Activated B cell treated with CpG ODN at 0.5 μM for 24 hours (primary cell): ENCODE measurements at places on chromosomes 2 and 18. TPM values are rescaled to one million over a fixed set of nuclear protein-coding genes. Genes with fewer than 3 reads are reported as not detected.
A peak's percentile ranks its signal among the peaks of the same experiment; 100 is the strongest.

DNA sequence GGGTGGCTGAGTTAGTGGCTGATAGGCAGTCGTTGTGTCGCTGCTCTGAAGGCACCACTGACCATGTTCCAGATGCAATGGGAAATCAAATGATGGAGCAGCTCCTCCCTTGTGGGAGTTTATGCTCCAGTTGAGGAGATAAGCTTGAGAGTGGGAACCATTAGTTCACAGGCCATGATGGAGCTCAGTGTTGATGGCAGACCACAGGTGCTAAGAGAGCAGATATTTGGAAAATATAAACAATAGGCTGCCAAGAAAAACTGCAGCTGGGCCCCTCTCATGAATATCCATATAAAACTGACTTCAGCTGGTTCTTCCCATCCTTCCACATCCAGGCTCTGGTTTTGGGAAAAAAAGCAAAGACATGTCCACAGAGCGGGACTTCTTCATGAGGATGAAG is 63.1 kb downstream of the EPAS1 start:
- DNase-seq = no peak

GRCh38 chr2:225318440-225318839 is 81.1 kb upstream of the NYAP2 start:
- DNase-seq = no peak

- DNase-seq = no peak
Observed at GRCh38 chr2:218323526-218324472, 31.5 kb upstream of the TMBIM1 start.

- no peak for DNase-seq
Observed at GRCh38 chr2:225276207-225276606, 123.3 kb upstream of the NYAP2 start.

- no peak for DNase-seq
Observed at GRCh38 chr2:45301307-45302277, 292.3 kb upstream of the SIX2 start.

DNA sequence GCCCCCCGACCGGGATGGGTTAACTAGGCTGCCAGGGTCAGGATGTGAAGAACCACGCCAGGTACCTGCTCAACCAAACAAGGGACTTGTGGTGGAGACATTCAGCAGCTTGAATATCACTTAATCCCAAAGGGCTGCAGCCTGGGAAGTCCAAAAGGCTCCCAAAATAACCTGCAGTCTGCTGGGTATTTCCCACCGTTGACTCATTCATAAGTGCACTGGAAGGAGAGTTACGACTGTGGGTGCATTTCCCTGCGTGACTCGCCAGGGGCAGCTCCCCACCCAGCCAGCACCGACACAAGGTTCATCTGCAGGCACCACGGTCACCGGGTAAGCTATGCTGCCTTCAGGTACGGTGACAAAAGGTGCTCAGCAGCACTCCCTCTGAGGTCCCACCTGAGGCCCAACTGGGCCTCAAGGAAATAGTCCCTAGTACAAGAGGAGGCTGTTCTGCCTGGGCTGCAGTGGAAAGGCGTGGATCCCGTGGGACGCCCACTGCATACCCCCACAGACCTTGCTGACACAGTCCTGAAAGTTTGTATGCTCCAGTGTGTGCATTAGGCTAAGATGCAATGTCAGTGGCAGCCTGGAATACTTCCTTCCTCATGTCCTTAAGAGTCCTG is 86.5 kb downstream of the UXS1 start:
- peak; percentile 40 for DNase-seq

GRCh38 chr2:96664366-96664925 is 21.9 kb downstream of the FER1L5 start:
- no peak for DNase-seq

DNA sequence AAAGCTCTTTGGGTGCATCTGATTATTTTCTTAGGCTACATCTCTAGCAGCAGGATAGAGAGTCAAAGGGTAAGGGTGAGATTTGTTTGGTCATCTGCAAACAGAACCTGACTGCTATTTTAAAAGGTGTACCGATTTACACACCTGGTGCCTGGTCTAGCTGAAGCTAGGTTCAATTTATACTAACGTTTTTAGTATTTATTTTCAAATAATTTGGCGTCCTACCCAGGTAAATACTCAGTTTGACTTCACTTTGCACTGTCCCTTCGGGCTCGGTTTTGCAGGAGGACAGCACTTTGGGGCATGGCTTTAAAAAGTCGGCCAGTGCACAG is 683 bp downstream of the PTRHD1 start:
- DNase-seq = no peak

GRCh38 chr2:9951272-9951521 is 296 bp upstream of the GRHL1 start:
- no peak for DNase-seq

DNA sequence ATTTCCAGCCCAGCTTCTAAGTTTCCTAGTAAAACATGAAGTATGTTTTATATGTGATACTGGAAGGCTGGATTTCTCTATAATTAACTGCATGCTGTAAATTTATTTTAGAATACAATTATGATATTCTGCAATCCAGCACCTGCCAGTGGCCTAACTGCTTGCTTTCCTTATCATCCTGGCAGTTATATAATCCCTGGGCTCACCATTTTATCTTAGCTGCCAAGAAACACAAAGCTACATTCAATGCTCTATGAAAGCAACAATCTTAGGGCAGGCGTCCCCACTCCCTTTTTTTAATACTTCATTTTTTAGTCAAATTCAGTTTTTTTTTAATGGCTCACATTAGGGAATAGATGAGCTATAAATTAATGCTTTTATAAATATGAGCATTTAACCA is 38.4 kb upstream of the UBXN4 start:
- DNase-seq = no peak

- no peak for DNase-seq
Observed at GRCh38 chr2:73291461-73292315, 1.7 kb downstream of the EGR4 start.

DNA sequence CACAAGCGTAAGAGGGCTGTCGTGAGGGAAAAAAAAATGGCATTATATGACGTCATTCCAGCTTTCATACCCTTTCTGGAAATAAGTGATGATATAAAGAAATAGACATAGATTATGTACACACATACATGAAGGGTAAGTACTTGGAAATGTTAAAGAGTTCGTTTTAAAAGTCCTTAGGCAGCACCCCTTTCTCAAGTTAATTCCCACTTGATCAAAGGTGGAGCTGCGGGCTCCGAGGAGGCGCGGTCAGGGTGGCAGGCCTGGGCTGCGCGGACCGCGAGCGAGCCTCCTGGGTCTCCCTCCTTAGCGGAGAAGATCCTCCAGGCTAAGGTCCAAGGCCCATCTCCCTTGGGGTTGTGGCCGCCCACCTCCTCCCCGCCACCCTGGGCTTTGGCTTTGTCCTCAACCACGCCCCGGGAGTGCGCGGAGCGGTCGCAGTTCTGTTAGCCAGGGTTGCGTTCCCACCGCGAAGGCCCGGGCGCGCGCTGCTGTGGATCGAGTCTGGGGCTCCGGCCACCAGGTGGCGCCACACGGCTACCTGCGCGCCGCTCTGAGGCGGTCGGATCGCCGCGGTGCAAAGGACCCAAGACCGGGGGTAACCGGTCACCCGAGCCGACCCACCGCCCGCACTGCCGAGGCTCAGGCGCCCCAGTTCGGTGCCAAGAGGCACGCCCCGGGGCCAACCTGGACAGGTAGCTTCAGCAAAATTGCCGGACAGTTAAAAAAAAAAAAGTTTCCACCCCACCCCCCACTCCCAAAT is 66.8 kb downstream of the HNRNPLL start:
- peak; percentile 84 for DNase-seq

DNA sequence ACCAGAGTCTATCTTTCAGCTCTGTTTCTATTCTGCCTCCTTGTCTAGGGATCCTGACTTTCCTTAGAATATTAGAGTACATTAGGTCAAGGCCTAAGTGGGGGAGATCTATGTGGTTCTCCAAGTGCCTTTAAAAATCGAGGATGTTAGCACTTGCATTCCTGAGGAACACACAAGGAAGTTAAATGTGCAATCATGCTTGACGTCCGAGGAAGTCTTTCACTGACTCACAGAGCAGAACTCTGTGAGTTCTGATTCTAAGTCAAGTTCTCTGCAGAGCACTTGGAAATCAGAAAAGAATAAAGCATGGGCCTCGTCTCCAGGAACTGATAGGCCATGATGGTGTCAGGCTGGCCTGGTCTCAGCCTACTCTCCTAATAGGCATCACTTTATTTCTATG is 17.2 kb downstream of the FHOD3 start:
- DNase-seq = no peak

GRCh38 chr2:100104718-100105677 is 37.4 kb downstream of the AFF3 start:
- peak; percentile 50 for DNase-seq

DNA sequence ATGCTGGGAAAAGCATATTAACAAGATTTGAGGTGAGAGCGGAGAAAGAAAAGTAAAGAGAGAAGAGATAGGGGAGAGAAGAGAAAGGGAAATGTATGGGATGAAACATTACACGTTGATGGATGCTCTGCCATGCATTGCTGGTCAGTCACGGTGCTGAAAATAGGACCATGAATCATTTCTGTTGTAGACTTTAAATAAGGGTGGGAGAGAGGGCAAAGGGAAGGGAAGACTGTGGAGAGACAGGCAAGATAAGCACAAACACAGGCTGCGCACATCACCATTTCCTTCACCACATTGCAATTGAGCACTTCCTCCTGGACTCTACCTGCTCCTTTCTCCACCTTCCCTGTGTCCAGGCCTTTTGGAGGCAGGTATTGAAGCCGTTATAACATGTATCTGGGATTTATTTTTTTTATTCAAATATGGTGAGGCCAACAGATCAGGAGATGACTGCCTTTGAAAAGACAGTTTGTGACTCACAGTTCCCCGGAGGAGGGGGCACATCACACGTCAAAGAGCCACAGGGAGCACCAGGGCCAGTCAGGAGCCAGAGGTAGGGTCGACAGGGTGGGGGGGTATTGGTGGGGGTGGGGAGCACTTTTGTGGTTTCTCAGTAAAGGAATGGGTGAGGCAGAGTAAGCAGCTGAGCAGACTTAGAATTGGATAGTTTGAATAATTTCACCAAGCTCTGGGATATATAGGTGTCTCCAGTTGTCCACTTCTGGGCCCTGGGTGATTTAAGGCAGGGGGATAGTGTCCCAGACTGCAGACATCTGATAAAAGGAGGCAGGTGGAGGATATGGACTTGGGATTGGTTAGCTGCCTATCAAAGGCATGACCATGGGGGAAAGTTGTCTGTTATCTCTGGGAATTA is 372.8 kb upstream of the ST6GAL2 start:
- DNase-seq = no peak

- DNase-seq = no peak
Observed at GRCh38 chr2:176669398-176670174, 400.3 kb downstream of the MTX2 start.

- no peak for DNase-seq
Observed at GRCh38 chr2:108396845-108397244, 19.1 kb downstream of the SULT1C4 start.

GRCh38 chr18:46196627-46197243 is 92.5 kb downstream of the HAUS1 start:
- DNase-seq = no peak

- DNase-seq = no peak
Observed at GRCh38 chr2:206626108-206626507, 16.2 kb upstream of the FAM237A start.

DNA sequence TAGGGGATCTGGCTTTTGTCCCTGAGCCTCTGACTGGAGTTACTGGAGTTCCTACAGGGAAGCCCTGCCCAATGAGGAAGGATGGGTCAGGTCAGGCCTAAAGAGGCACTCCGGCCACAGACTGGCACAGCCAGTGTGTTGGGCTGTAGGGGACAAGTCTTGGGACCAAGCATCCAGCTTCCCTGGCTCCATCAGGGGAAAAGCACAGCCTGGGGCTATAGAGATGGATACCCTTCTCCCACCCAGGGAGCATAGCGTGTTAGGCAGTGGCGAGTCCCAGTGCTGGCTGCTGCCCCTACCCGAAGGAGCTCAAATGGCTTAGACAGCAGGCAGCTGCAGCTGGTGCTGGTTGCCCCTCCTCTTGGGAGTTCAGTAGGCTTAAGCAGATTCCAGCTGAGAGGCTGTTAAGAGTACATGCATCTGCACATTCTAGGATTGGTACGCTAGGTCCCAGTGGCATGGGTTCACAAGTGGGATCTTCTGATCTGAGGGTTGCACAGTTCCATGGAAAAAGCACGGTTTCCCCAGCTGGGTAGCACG is 111.4 kb downstream of the DCDC2C start:
- DNase-seq = no peak

DNA sequence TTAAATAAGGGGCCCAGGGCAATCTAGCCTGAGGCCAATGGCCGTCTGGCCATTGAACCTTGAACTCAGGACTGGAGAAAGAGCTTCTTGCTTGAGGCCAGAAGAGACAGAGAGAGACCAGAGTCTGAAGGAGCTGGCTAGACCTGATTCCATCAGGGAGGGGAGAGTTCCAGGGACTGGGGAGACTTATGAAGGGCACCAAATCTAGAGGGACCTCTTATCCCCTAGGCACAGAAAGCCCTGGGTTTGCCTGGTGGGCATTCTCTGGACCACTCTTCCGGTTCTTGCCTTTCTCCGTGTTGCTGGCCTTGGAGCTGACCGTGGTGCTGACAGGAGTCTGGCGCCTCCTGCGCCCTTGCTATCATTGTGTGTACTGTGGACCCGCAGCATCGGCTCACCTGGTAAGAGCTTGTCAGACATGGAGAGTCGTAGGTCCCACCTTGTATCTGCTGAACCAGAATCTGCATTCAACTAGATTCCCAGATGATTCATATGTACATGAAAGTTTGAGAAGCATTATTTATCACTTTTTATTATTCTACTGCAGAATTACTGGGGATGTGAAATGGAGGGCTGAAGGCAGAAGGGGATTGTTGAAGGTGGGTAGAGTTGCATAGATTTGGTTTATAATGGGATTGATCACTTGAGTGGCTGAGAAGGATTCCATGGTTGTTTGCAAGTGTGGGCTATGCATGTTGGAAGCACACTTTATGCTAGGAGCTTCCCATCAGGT is 4.3 kb upstream of the TRPM8 start:
- no peak for DNase-seq

DNA sequence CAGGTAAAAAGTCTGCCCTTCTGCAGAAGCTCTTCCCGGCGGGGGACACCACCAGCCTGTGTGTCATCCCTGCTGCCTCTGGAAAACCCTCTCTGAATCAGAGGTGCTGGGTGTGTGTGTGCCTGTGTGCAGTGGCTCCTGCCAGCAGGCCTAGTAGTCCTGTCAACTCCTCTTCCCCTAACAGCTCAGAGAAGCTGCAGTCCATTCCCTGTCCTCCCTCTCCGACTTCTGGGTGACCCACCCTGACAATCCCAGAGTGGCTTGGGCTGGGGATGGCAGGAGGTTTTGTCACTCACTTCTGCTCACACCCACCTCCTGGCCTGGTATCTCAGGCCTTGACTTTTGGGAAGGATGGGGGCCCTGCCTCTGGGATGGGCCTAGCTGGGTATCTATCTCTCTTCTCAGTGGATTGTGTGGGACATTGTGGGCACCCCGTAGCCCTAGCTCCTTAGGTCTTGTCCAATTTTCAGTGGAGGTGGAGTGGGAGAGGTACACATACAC is 2.3 kb downstream of the WNT10A start:
- DNase-seq = no peak

Gene FOXI3
- total RNA-seq = not detected in 2 replicates

Gene SH3BP4
- 0.76 and 1.1 TPM in 2 replicates for total RNA-seq

Gene ACADL
- not detected in 2 replicates for total RNA-seq

Gene GNLY
- 1.8 and 2.3 TPM in 2 replicates for total RNA-seq

Gene SPDYA
- total RNA-seq = 1.6 and 2.1 TPM in 2 replicates

Gene UGT1A8
- total RNA-seq = not detected in 2 replicates

Gene AP1S3
- total RNA-seq = 46.0 and 46.3 TPM in 2 replicates

Gene UXS1
- total RNA-seq = 20.0 and 24.2 TPM in 2 replicates
